ENCODE measurements at places on chromosomes 5 and 9.

DNA sequence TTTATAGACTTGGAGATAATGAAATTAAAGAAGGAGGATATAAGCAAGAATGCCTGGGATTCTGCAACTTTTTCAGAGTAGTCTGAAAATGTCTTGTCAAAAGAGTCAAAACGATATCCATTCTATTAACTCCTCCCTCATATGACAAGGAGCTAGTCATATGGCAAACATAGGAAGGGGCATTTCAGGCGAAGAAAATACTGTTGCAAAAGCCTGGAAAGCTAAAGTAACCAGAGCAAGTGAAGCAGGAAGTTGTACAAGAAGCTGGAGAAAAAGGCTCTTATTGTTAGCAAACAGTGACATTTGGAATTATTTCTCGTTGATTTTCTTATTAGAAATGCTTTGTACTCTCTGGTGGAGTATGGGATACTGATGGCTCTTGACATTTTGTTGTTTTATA is 94.0 kb upstream of the PTPRD start:
- DNase-seq = no peak

GRCh38 chr9:96559339-96559943 is 60.2 kb downstream of the CDC14B start:
- no peak for DNase-seq

DNA sequence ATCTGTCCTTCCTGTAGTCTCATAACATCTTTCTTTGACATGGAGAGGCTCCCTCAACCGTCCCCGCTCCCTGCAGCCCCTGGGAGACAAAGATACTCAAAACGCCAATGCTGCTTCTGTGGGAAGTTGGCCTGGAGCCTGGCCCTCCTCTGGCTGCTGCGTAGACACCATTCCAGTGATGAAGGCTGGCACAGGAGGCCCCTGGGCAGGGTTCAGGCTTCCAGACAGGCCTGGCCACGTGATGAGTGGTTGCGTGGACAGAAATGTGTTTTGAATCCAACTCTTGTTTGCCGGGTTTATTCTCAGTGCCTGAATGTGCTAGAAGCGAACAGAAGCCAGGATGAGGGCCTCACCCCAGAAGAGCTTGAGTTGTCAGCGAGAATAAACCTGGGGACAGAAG is 43.2 kb upstream of the NKX2-5 start:
- DNase-seq = no peak

GRCh38 chr5:156913355-156913718 is 49.7 kb downstream of the TIMD4 start:
- DNase-seq = no peak

GRCh38 chr5:131196331-131196730 is 25.6 kb downstream of the LYRM7 start:
- DNase-seq = no peak

- peak; percentile 52 for DNase-seq
Observed at GRCh38 chr9:121233906-121234831, 32.5 kb upstream of the RAB14 start.

DNA sequence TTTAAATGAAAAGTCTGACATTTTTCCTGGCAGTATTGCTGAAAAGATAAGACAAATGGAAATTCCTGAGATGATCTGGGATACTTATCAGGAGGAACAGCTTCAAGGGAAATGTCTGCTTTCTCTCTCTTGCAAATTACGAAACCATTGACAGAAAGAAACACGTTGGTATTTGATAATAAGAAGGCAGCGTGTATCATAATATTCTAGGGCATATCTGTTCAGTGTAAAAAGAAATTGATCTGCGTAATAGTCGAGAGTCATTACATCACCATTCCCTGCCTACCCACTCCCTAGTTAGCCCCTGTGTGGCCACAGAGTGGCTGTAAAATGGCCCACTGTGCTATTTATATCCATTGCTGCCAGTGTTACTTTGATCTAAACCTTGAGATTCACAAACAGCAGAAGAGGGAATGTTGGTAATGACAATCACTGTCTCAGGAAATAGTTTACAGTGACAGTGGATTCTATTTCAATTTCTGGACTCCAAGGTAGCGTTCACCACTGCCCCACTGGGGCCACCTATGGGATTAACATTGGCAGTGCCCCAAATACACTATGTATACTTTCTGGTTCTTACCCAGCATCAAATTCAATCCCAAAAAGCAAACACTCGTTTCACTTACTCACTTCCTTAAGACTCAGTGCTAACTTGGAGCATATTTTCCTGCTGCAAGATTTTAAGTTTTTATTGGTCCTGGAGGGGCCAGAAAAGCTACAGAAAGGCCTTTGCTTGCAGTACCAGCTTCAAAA is 133.4 kb upstream of the GAS1 start:
- DNase-seq = no peak

- no peak for DNase-seq
Observed at GRCh38 chr5:39794513-39795210, 369.9 kb upstream of the DAB2 start.

GRCh38 chr5:34005681-34006080 is 2.2 kb downstream of the AMACR start:
- DNase-seq = no peak

- no peak for DNase-seq
Observed at GRCh38 chr5:98200726-98201541, 572.5 kb upstream of the RGMB start.

GRCh38 chr9:77024776-77025545 is 5.5 kb downstream of the FOXB2 start:
- no peak for DNase-seq

GRCh38 chr5:4661836-4662235 is 478.3 kb upstream of the ADAMTS16 start:
- no peak for DNase-seq

GRCh38 chr9:84504360-84504759 is 163.8 kb upstream of the SLC28A3 start:
- no peak for DNase-seq

- DNase-seq = peak; percentile 25
Observed at GRCh38 chr9:5493679-5494511, 16.4 kb upstream of the PDCD1LG2 start.

GRCh38 chr5:60700416-60700757 is 421 bp upstream of the DEPDC1B start:
- no peak for DNase-seq

GRCh38 chr5:147509710-147510651 is at the start of gene DPYSL3:
DPYSL3 (minus strand) TSS chr5:147510068; CDS start chr5:147509858, 210 bp downstream.
- DNase-seq = peak; percentile 83

DNA sequence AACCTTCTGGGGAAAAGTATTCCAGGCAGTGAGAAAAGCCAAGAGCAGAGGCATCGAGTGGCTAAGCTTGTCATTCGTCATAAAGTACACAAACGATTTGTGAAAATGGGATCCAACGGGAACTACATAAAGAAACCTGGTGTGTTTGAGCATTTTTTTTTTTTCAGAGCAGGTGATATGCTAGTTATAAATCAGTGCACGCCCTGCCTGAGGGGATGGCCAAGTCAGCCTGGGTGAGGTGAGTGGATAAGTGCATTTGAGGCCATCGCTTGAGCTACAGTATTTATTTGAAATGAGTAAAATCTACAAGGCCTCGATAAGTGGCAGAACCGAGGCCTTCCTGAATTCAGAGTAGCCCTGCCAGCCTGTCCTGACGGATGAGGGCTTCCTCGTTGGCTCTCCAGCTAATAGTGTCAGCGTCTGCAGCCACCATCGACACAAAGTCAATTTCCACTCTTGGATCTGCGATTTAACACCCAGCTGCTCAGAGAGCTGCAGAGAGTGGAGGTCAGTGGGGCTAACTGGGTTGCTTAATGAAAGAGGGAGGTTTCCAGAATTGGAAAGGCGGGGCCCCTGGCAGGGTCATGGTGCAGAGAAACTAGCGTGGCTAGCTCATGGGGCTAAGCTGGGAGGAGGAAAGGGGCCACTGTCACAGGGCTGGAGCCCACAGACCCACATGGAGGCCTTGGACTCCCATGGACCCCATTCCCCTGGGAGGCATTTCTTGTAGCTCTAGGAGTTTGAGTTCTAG is 27.3 kb downstream of the PPARGC1B start:
- DNase-seq = no peak

DNA sequence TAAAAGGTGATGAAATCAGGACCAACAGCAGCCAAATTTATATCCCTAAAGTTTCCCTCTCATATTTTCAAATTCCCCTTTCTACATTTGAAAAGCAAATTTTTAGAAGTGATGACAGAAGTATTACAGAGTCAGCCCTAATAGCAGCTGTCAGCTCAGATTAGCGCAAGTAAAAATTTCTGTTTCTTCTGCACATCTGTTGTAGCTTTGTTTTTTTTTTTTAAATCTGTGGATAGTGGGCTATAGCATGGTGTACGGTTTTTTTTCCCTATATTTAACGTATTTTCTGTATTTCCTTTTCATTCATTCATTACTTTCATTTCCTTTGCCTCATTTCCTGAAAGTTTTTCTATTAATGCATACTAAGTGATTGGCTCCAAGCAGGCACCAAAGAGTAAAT is 99.1 kb downstream of the MACIR start:
- no peak for DNase-seq

DNA sequence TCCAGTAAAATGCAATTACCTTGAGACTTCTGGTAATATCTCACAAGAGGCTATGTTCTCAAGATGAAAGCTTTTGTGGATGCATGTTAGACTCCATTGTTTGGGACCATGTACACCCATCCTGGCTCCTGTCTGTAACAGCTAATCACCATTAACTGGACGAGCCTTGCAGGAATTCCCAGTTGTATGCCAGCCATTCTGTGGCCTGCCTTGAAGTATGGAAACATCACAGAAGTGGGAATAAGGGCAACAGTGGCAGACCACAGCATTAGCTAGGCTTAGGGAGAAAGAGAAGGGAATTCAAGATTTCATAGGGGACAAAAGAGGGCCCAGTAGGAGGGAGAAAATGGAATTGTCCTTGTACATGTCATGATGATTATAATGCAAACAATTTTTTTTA is 79.0 kb downstream of the RORB start:
- no peak for DNase-seq

All from urothelium cell line (cell line).